GM23248 (cell line): ENCODE measurements at places on chromosomes 16 and 17. TPM values are rescaled to one million over a fixed set of nuclear protein-coding genes. Genes with fewer than 3 reads are reported as not detected.

The MRPL58 gene
- polyA plus RNA-seq, result 41.5 TPM in 2 replicates

The SKAP1 gene
- polyA plus RNA-seq, result not detected in 2 replicates

The CLEC18A gene
- 0.10 and 0.13 TPM in 2 replicates for polyA plus RNA-seq

The KCNH6 gene
- not detected in 2 replicates for polyA plus RNA-seq

The PTGES3L gene
- polyA plus RNA-seq, result 0.62 and 0.90 TPM in 2 replicates

The UTS2R gene
- not detected in 2 replicates for polyA plus RNA-seq

The PRSS33 gene
- polyA plus RNA-seq, result not detected in 2 replicates
